ENCODE measurements at places on chromosomes 2 and 18. TPM values are rescaled to one million over a fixed set of nuclear protein-coding genes. Genes with fewer than 3 reads are reported as not detected.

- DNase-seq = no peak
Observed at GRCh38 chr2:151959238-151959637, 131.0 kb upstream of the ARL5A start.

DNA sequence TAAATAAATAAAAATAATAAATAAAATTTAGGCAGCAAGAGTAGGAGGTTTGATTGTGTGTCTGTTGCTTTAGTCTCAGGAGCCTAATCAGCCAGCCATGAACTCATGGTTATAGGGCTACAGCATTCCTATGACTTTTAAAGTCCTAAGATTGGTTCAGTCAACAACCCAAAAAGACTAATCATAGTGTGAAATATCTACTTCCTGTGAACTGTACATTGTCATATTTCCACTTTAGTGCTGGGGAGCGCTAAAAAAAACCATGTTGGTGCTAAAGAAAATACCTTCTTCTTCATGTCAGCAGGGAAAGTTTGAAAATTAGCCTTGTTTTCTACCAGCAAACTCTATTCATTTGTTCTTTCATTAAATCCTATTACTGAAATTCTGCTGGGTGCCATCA is 521.6 kb downstream of the RNF144A start:
- no peak for DNase-seq

SIX3 gene
- total RNA-seq = 1.2 TPM

DNA sequence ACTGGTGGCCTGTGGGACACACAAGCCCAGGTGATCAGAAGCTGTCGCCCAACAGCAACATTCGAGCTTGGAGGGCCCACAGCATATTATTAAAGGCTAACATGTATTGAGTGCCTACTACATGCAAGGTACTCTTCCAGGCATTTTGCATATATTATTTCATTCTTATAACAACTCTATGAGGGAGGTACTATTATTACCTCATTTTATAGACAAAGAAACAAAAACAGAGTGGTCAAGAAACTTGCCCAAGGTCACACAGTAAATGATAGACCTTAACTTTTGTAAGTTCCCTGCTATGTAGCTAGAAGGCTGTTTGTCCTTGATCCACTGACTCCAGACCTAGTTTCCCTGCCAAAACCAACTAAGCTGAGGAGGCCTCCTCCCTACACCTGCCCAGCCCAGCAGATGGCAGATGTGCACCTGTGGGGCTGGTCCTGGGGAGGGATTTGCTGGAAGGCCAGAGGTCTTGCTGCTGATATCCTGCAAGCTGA is 35.7 kb downstream of the KANSL3 start:
- DNase-seq = no peak

DNA sequence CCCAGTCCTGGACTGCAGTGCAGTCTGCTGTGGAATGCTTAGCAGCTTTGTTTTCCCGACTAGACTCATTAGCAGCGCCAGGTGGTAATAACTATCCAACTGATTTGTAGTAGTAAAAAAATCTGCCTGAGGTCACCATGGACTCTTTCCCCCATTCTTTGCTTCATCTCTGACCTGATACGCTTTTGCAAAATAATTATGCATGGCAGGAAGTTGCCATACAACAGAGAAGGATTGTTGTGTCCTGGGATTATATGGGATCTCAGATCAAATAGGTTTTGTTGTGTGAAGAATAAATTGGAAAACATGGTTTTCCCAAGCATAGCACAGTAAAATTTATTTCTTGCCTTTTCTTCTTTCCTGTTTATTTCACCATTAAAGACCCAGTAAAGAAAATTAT is 72.4 kb upstream of the ATP5MC3 start:
- DNase-seq = no peak

DNA sequence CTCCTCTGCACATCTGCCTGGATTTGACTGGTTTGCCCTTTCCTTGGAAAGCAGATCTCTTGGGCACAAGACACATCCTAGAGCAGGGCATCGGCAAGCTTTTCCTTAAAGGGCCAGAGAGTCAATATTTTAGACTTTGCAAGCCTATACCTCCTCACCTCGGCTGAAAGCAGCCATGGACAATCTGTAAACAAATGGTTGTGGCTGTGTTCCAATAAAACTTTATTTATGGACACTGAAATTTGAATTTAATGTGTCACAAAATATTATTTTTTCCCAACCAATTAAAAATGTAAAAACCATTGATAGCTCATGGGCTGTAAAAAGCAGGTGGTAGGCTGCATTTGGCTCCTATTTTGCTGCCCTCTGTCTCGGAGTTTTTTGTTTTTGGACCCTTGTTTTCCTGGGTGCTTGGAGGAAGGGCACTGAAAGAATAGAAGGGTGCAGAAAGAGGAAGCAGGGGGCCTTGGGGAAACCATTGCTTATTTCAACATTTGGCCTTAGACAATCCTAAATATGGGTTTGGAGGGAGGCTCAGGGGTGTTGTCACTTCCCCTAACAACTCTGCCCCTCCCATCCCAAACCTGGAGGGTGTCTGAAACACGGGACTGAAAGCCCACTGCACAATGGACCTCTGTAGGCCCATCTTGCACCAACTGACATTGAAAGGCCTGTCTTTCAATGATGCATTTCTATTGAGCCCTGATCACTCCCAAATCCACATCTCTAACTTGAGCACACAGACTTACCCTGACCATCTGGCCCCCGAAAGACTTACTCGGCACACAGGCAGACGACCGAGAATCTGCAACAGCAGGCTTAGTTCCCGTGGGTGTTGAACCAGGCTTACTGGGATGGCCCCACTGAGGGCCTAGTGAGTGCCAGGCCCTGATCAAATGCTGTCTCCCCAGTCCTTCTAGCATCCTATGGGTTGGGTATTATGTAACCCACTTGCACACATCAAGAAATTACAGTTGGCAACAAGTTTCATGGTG is 7.1 kb upstream of the ZFP36L2 start:
- no peak for DNase-seq

DNA sequence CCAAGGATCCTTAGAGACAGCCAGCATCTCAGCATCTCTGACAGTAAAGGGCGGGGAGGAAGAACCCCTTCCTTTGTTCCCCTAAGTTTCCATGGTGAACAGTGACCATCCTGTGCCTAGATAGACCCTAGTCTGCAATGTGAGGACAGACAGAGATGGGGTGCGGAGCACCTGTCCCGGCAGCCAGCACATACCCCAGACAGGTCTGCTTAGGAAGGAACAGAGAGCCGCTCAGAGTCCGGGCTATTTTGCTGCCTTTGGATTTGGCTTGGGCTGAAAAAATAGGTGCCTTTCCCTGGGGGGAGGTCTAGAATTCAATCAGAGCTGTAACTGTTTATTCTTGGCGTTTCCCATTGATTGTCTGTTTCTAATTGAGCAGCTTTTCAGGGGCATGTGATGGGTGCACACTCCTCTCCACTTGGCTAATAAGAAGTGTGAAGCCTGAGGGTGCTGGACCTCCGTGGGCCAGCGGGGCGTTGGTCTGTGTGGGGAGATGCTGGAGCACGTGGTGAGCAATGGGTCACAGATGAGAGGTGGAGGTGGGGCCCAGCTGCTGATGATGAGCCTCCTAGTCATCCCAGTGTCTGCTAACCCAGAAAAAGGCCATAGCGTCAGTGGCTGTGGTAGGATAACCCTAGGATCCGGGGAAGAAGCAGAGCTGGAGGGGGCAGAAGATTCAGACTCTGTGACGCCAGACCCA is 236.8 kb downstream of the SEPTIN10 start:
- no peak for DNase-seq

DNA sequence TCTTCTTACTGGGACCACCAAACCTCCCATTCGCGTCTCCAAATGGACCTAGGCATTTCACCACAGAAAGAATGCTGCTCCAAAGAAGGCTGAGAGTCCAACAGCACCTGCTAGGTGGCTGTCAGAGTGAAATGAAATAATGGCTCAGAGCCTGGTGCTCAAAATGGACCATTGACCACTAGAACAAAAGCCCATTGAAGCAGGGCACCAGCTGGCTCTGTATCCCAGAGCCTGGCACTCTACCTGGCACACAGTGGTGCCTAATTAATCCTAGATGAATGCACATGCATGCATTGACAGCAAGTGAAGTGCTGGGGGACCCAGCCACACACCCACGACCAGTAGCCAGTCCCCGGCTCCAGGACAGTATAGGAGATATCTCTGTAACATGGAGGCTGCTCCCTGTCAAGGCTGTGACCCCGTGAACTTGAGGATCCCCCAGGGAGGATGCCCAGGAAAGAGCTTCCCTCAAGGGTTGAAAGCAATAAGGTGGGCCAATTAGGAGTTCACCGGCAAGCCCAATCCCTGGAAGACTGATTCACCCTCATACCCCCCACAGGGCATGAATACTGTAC is 261.3 kb downstream of the TNS1 start:
- no peak for DNase-seq

- DNase-seq = no peak
Observed at GRCh38 chr2:224775647-224776046, 59.5 kb upstream of the CCDC195 start.

GRCh38 chr2:212367431-212367830 is 171.2 kb downstream of the ERBB4 start:
- DNase-seq = no peak

VWA3B gene
- total RNA-seq = 0.47 TPM

DNA sequence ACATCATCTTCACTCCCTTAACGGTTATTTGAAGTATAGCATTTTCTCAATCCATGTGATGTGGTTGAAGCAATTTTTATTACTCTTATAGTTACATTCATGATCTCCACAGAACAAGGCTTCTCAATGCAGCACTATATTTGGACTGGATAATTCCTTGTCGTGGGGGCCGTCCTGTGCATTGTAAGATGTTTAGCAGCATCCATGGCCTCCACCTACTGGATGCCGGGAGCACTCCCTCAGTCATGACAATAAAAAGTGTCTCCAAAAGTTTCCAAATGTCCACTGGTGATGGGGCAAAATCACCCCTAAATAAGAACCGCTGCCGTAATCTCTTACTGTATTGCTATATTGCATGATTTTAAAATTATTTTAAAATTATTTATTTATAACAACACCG is 110.6 kb upstream of the DDX18 start:
- no peak for DNase-seq

PDE1A gene
- total RNA-seq = 0.12 TPM

- no peak for DNase-seq
Observed at GRCh38 chr18:50013363-50014138, 181.4 kb downstream of the MYO5B start.

GRCh38 chr2:33877348-33878016 is 278.4 kb upstream of the FAM98A start:
- DNase-seq = no peak

GRCh38 chr2:14713248-14713647 is 80.7 kb downstream of the LRATD1 start:
- no peak for DNase-seq

B4GALT6 gene
- 16.1 TPM for total RNA-seq

DNA sequence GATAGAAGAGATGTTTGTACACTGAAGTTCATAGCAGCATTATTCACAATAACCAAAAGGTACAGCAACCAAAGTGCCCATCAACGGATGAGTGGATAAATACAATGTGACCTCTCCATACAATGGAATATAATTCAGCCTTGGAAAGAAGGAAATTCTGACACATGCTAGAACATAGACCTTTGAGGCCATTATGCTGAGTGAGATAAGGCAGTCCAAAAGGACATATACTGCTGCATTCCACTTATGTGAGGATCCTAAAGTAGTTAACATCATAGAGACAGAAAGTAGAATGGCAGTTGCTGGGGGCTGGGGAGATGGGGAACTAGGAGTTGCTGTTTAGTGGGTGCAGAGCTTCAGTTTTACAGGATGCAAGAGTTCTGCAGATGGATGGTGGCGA is 38.2 kb upstream of the GLI2 start:
- DNase-seq = no peak

GRCh38 chr2:125696560-125696959 is 959.4 kb upstream of the GYPC start:
- DNase-seq = no peak

TRIP12 gene
- 175 TPM for total RNA-seq

DNA sequence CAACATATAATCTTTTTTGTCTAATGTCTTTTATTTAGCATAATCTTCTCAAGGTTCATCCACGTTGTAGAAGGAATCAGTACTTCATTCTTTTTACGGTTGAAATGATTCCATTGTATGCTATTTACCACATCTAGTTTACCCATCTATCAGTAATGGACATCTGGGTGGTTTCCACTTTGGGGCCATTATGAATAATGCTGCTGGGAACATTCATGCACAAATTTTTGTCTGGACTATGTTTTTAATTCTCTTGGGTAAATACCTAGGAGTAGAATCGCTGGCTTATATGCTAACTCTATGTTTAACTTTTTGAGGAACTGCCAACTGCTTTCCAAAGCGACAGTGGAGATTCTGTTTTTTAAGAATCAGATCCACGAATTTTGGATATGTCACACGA is 7.4 kb upstream of the GCG start:
- DNase-seq = no peak

- no peak for DNase-seq
Observed at GRCh38 chr2:152037743-152038435, 61.0 kb downstream of the CACNB4 start.

DNA sequence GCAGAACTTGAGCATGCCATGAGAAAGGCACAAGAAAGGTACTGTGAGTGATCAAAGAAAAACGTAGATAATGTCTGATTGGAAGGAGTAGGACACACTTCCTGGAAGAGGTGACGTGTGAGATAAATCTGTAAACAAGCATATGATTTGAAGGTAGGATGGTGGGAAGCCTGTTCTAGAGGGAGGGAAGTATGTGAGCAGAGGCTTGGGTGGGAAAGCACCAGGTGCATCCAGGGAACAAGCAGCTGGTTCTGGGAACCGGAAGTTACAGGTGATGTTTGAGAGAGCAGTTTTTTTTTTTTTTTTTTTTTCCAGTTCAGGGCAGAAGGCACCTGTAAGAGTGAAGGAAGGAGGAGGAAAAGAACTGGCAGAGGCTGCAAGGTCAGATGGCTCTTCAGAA is 116.6 kb upstream of the EFEMP1 start:
- DNase-seq = no peak

RANBP2 gene
- 69.5 TPM for total RNA-seq

DNA sequence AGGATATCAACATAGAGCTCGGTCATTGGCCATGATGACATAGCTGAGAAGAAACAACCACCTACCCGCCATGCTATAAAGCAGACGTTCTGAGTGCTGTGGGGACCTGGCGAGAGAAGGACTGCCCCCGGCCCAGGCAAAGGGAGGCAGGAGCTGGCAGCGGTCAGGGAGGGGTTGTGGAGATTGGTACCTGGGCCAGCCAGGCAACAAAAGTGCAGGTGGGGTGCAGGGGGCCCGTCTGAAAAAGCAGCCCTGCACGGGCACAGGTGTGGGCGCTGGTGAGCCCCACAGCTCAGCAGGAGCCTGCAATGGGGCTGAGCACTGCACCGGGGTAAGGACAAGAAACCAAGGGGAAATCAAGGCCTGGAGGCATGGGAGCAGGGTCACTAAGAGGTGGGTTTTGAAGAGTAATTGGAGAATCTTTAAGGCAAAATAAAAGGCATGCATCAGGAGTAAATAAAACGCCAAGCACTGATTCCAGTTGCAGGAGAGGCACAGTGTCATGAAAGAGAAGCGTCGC is 464.0 kb downstream of the EIPR1 start:
- DNase-seq = no peak

DNA sequence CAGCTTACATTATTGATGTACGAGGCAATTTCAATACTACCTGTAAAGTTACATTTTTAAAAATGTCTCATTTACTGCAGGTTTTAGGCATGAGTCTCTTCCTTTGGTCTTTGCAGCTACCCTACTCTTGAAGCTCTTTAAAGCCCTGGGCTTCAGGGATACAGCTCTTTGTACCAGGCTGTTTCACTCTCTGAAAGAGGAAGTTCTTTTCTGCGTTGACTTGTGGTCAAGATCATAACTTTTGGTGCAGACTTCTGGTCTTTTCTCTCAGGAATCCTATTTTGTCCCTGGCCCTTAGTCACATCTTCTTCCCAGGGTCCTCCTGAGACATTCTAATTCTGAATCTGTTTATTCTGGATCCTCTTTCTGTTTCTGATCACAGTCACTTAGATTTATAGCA is 16.6 kb upstream of the HRH4 start:
- no peak for DNase-seq

SPR gene
- 66.9 TPM for total RNA-seq

CHRNA1 gene
- total RNA-seq = not detected

ESPNL gene
- total RNA-seq = 0.22 TPM

Data from HCT116 (cell line).